ENCODE measurements at places on chromosomes 6 and 20. TPM values are rescaled to one million over a fixed set of nuclear protein-coding genes. Genes with fewer than 3 reads are reported as not detected.

The ACTL10 gene
- total RNA-seq: 0.46 TPM

The NOL4L gene
- total RNA-seq: 10.4 TPM

The PCSK2 gene
- total RNA-seq: 0.35 TPM

The FERMT1 gene
- total RNA-seq: 0.54 TPM

The HLA-DRB1 gene
- total RNA-seq: 27.6 TPM

The ADGRF1 gene
- total RNA-seq: not detected

Measured in cardiac septum (tissue), 1 donor.